Inflammatory macrophage treated with lipopolysaccharide for 1 hour (primary cell): ENCODE measurements at places on chromosomes 3 and 15.

- no peak for DNase-seq
These were observed 103.0 kb downstream of the MAGI1 start for GRCh38 chr3:65935724-65936123.

DNA sequence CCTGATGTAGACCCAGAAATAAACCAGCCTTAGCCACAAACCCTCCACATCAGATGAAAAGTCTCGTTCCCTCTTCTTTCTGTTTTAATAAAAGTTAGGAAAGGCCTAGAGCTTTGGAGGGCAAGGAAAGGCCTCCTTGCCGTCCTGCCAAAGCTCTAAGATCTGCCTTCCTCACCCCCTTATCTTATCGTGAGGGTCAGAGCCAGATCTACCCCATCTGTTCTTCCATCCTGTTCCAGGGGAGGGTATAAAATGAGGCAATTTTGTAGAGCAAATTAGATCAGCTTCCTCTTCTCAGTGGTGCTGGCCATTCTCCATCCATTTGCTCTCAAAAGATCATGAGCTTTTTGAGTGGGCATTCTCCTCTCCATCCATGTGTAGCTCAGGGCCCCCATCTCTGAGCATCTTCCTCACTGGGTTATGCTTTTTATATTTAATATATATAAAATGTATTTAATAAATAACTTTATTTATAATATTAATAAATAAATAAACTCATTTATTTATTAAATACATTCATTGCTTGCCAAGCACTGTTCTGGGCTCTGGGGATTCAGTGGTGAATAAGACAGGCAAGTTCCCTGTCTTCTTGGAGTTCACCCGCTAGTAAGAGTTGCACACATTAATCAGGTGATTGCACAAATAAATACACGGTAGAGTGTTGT lies 2.0 kb upstream of the SLC24A1 start:
- DNase-seq: peak; percentile 13

DNA sequence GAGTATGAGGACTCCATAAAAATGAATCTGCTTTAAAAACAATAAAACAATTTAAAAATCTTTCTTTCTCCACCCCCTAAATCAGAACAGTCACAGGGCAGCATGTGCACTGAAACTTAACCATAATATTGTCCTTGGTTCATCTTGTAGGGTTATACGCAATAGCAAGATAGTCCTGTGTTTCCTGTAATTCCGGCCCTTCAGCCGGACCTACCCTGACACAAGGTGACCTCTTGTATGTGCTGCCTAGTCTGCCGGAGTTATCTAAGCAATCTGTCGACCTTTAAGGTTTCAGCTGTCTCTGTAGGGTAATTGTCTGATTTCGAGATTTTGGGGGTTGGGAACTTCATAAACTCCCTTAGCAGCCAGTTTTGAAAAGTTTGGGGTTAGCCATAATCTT lies 99.9 kb downstream of the DHX36 start:
- no peak for DNase-seq

- no peak for DNase-seq
These were observed 31.2 kb upstream of the ALDH1L1 start for GRCh38 chr3:126211569-126211968.

DNA sequence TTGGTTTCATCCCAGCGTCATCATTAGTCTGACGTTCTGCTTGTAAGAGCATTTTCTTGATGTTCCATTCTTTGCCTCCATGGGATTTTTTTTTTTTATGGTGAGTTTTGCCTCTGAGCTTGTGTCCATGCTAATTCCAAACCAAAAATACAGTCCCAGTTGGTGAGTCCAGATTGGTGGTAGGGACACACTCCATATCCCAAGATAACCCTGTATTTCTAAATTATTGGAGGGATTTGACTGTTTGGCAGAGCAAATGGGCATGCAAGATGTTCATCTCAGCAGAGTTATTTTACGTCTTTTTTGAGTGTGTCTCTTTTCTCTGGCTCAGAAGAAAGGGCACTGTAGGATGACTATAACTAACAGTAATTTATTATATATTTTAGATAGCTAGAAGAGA lies 526.8 kb upstream of the CFAP20DC start:
- no peak for DNase-seq

DNA sequence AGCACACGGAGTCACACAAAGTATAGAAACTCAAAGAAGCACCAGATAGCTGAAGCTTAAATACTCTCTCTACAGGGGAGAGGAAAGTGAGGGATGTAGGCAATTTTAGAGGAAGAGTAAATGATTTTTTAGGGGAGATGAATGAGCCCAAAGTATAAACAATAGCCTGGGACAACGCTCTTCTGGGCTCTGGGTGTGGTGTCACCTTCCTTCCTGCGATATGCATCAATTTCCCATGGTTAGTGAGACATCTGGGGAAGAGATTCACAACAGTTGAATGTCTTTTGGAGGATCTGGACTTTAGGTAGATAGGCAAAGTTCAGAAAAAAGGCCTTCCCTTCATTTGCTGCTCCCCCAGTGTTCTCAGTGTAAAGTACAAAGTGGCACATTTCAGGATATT lies 125.2 kb downstream of the EFHB start:
- no peak for DNase-seq

GRCh38 chr3:164208821-164209220 lies 869.5 kb downstream of the SI start:
- no peak for DNase-seq

DNA sequence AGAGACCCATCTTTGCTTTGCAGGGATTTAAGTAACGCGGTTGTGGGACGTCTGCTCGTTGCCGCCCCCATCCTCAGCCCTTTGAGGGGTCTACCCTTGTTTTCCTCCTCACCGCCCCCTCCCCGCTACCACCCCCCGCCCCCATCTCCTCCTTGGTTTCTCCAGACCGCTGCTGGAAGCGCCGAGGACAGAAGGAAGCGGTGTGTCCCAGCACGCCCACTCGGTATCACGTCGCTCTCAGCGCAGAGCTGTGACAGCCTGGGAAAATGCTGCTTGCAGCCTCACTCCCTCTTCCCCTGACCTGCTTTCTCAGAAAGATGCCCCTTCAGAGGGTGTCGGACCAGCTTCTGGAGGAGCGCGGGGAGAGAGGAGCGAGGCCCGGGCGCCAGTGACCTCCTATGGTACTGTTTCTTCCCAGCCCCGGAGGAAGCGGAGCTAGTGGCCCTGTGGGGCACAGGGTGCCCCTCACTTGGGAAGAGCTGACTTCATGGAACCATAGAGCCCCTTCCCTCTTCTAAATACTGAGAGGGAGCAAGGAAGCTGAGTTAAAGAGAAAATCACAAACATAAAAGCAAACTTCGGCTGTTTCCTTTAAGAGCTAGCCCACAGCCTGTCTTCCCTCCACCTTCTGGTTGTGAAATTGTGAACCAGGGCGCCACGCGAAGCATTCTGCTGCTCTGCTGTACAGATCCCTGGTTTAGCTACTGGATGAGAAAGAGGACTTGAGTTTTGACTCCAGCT lies 698 bp downstream of the IL1RAP start:
- DNase-seq: peak; percentile 62

DNA sequence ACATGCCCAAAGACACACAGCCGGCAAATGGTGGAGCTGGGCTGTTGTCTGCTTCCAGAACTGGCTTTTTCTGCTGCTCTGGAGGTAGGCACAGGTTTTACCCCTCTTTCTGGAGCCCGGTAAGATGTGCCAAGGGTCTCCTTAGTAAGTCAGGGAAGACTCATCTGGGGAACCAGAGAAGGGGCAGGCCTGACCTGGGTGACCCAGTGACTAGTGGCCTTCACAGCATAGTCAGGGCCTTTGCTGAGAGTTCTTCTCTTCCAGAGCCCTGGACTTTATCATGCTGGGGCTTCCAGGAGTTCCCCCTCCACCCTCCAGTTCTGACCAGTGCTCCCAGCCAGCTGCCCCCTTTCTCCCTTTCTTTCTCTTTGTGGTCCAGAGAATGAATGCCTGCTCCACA lies 3.2 kb downstream of the CD276 start:
- no peak for DNase-seq

DNA sequence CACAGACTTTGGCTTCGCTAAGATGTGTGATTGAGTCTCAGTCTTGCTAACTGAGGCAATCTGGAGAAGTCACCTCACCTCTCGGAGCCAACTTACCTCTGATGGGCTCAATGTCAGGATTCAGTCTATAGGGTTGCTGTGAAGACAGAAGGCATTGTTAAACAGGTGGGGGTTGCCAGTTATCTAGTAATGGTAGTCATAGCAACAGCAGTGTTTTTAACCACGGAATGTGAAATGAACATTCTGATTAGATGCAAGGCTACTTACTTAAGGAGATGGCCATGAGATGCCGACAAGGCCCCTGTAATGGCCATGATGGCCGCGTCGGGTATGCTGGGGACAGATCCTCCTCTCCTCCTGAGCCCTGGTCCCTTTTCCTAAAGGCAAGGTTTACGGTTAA lies 243.1 kb downstream of the GABRG3 start:
- DNase-seq: no peak

DNA sequence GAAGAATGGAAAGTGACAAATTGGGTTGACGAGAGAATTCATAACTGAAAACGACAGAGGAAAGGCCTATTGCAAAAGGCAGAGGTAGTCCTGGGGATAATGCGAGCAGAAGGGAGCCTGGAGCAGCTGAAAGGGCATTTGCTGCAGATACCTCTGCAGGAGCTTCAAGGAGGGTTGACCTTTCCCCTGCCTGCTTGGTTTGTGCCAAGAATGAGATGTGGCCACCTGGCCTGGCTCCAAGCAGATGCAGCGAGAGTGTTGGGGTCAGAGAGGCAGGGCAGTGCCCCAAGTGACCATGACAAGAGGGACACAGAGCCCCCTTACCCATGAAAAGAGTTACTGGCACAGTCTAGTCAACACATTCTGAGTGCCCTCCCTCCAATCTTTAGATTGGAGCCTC lies 43.5 kb downstream of the SLC41A3 start:
- DNase-seq: no peak

DNA sequence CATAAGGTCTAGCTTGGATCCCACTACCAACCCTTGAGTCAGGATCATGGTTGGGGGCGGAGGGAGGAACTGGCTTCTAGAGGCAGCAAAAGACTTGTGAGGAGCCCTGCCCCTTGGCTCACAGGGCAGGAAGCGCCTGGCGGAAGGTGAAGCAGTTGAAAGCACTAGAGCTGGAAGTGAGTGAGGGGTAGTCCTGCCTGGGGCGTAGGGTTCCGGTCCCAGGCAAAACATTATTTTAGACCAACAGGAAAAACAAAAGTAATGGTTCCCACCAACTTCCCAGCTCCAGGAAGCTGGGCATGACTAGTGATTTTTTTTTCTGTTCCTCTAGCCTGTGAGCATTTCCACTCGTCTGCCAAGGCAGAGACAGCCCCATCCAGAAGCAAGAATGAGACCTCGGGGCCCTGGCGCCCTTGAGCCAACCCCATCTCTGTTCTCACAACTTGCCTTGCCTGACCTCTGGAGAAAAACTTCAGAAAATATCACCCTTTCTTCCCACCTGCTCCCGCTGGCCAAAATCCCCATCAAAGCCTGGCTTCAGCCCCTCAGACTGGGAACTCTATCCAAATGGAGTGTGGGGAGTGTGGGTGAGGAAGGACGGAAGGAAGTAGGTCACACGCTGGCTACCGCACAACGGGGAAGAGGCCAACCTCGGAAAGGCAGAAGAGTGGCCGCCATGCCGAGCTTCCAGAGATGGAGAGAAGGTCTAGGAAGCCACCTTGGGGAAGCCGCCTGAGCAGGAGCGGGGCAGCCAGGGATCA lies 57.5 kb downstream of the RBPMS2 start:
- no peak for DNase-seq

GRCh38 chr15:69484837-69485236 lies 32.2 kb downstream of the RPLP1 start:
- DNase-seq: no peak

GRCh38 chr3:53379898-53380297 lies 32.6 kb upstream of the DCP1A start:
- no peak for DNase-seq

- no peak for DNase-seq
These were observed 90.3 kb upstream of the FAM174B start for GRCh38 chr15:92745845-92746271.

GRCh38 chr3:151345859-151346258 lies 16.5 kb upstream of the P2RY13 start:
- DNase-seq: no peak

- peak; percentile 61 for DNase-seq
These were observed 3.3 kb downstream of the LRRK1 start for GRCh38 chr15:100922192-100923040.

- no peak for DNase-seq
These were observed 407.3 kb downstream of the TBL1XR1 start for GRCh38 chr3:176789947-176790346.

- DNase-seq: no peak
These were observed 1.2 kb downstream of the MKRN3 start for GRCh38 chr15:23566651-23567050.

GRCh38 chr3:39415983-39416382 lies 9.5 kb downstream of the RPSA start:
- no peak for DNase-seq

GRCh38 chr15:68481321-68481720 lies 49.4 kb upstream of the ITGA11 start:
- DNase-seq: no peak

- DNase-seq: peak; percentile 19
These were observed 5.3 kb downstream of the CCDC80 start for GRCh38 chr3:112635674-112636073.

DNA sequence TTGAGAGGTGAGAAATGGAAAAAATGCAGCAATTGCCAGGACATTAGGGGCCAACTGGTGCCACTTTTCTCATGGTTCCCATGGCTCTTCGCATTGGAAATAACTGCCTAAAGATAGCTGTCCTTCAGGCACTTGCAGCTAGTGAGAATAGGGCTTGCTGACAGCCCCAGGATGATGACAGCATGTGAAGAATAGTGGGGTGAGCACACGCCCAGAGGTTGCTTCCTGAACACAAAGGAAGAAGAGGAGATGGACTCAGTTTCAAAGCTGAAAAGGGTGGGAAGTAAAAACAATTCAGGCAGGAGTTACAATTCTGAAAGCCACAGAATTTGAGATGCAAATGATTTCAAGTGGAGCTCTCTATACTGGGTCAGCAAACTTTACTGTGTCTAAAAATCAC lies 45.6 kb downstream of the TNFAIP8L3 start:
- DNase-seq: peak; percentile 8

- DNase-seq: peak; percentile 37
These were observed 25.2 kb upstream of the IQSEC1 start for GRCh38 chr3:13098192-13098988.

DNA sequence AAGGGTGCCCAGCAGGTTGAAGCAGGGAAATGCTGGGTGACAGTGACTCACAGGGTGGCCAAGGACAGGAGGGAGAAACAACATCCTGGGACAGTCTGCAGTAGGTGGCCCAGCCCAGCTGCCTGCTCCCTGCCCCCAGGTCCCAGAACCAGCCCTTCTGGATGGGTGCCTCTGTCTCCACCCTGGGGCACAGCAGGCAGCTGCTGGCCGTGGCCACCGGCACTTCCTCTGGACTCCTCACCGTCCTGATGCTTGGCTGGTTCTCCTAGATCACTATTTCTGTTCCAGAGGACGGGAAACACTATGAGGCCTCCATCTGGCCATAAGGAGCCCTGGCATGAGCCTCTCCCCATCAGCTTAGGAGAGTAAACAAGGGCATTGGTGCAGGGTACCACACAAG lies 258.9 kb downstream of the XXYLT1 start:
- no peak for DNase-seq
